ENCODE measurements at places on chromosomes 1 and 21. TPM values are rescaled to one million over a fixed set of nuclear protein-coding genes. Genes with fewer than 3 reads are reported as not detected.

The WDR64 gene
- total RNA-seq: not detected

The FBLIM1 gene
- total RNA-seq: not detected

The NEK7 gene
- 105 TPM for total RNA-seq

The CFHR3 gene
- total RNA-seq: not detected

The C8B gene
- total RNA-seq: not detected

The PLEKHA6 gene
- 1.9 TPM for total RNA-seq

- no peak for DNase-seq
Measured at GRCh38 chr1:111943846-111944749, 45.4 kb downstream of the KCND3 start.

- DNase-seq: no peak
Measured at GRCh38 chr1:160210561-160210960, 5.4 kb downstream of the PEA15 start.

DNA sequence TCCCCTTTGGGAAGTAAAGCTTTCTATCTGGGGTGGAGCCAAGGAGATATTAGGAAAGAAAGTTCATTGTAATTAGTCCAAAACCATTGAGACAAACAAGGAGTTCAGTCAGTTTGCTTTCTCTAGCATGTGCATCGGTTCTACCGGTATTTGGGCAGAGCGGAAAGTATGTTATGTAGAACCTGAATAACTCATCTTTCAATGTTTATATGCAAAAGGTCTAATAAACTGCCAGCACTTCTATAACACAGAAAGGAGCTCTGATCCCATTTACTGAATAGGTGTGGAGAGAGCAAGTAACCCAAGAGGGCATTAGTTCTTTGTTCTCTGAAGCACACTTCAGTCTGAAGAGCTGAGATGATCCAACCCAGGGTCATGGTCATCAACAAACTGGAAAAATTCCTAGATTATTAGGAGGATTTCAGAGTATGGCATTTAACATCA lies 3.5 kb downstream of the TGFB2 start:
- DNase-seq: no peak

- no peak for DNase-seq
Measured at GRCh38 chr1:40782371-40782956, 1.1 kb upstream of the KCNQ4 start.

DNA sequence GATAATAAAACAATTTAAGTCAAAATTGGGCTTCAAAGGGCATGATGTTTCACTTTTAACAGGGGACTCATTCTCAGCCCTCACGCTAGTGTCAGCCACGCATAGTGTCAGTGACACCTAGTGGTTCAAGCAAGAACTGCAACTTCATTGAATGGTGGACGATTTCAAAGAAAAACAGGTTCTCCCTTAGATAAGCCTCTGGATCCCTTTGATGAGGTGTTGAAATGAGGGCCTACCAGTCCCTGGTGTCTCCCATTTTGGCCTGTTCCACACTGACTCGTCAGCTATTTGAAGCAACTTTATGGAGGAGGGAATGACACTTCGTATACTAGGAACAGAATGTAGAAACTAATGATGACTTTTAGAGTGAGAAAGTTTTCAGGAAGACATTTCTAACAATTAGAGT lies 56.2 kb downstream of the FCRL5 start:
- peak; percentile 25 for DNase-seq

- no peak for DNase-seq
Measured at GRCh38 chr1:113211467-113211866, 138.5 kb downstream of the LRIG2 start.

DNA sequence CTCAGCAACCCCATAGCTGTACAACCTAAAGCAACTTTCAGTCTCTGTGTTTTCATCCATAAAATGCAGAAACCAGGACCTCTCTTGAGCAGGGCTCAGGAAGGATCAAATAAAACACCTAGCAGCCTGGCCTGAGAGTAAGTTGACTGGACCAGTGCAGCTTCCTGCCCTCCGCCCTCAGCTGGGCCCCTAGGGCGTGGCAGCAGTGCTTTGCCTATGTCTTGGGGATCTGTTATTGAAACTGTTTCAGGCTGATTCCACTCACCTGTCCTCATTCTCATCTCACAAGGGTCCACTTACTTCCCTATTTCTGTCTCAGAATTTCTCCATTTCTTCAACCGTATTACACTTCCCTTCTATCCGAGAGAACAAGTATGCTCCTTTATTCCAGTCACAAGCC lies 17.3 kb downstream of the LRRC42 start:
- DNase-seq: no peak

GRCh38 chr1:156808186-156809030 lies 8.2 kb downstream of the SH2D2A start:
- no peak for DNase-seq

DNA sequence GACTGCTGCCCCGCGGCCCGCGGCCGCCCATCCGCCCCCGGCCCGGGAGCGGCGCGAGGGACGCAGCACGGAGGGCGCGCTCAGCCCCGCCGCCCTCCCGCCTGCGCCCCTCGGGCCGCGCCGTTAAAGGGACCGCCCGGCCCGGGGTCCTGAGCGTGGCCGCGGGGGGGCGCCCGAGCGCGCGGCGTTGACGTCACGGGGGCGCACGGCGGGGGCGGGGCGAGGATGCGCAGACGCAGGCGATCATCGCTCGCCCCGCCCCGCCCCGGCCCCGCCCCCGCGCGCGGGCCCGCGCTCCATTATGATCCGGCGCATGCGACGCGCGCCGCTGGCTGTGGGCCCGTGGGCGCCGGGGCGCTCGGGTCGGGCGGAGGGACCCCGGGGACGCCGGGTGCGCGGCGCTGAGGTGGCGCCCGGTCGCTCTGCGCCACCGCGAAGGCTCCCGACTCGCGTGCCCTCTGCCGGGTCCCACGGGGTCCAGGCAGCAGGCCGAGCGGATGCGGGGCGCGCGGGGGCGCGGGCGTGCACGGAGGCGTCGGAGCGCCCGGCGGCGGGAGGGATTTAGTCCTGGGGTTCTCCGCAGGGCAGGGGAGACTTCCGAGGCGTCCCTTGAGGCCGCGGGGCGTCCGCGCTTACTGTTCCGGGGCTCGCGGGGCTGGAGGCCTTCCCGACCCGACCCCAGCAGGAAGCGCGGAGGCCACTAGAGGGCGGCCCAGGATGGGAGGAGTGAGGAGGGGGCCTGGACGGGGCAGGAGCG lies at the start of gene DVL1:
Gene DVL1, minus strand, starts transcription at position 163 of the 757 bp plus-strand sequence. CDS start 353 bp downstream, outside the sequence.
- DNase-seq: peak; percentile 62
